Stromal cell of bone marrow (primary cell): ENCODE measurements at places on chromosomes 11 and 22.

- DNase-seq: no peak
These were observed 49.9 kb upstream of the TRIM77 start for GRCh38 chr11:89660234-89660633.

DNA sequence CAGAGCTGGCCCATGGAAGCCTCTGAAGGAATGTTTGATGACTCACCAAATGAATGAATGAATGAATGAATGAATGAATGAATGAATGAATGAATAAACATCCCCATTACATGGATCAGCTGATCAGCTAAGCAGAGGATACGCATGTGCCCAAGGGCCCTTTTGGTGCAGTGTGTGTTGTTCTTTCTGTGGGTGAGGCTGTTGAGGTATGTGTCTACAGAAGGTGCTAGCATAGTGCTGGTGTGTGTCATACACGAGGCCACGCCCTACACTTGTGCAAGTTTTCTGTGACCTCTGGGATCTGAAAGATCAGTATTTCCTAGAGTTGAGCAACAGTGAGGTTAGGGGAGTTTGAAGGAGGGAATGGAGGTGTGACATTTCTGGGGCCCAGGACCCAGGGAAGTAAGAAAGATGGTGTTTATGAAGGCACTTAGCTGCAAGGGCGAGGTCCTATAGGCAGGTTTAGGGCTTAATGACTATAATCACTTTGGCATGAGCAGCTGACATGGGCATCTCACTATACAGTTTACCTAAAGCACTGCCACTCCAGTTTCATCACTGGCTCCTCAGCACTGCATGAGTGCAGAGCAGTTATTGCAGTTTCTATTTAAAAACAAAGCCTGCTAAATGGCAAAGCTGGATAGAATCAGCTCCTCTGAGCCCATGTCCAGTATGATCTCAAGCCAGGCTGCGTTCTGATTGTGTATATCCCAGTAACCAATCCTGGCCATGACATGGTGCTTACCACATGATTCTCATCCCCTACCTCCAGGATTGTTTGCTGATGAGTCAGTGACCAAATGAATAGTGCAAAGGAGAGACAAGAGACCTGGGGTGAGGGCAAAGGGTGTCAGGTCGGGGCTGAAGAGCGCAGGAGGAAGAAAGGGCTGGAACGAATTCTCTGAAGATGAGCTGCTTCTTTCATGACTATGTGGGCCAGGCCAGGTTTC, 36.4 kb upstream of the E2F8 start:
- DNase-seq: no peak

DNA sequence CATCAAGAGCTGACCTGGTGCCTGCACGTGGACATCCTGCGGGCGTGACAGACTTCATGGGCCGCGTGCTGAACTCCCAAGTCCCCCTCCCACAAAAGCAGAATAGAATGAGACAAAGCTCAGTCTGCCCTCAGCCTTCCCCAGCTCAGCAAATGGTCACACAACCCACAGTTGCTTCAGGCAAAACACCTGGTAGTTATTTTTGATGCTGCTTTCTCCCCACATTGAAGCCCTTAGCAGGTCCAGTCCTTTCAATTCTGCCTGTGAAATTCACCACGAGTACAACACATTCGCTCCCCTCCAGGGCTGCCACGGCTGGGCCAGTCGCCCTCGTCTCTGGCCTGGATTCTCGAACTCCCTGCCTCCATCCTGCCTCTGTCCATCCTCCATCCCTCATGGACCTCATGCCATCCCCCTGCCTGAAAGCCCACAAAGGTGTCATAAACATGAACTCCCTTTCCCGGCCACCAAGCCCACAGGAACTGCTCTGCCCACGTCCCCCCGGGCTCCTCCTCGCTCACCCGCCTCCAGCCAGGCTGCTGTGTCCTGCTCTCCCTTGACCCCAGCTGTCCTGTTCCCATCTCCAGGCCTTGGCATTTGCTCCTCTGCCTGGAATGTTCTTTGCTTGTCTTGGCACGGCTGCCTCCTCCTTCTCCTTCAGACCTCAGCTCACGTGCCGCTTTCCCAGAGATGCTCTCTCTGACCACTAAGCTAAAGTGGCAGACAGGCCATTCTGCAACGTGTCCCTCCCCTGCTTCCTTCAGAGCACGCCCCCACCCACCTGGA, 42.1 kb downstream of the SCUBE1 start:
- DNase-seq: no peak

DNA sequence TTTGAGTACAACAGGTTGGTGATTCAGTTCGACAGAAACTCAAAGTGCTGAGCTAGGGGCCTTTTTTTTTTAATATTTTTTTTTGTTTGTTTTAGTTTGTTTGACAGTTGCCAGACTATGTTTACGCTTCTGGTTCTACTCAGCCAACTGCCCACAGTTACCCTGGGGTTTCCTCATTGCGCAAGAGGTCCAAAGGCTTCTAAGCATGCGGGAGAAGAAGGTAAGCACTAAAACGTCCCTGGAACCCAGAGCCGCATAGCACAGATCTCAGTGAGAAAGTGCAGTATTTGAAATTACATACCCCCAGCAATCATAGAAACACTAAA, 649 bp downstream of the PRRG4 start:
- no peak for DNase-seq

GRCh38 chr11:82577246-82577645, 156.4 kb downstream of the FAM181B start:
- DNase-seq: no peak

- DNase-seq: no peak
These were observed 21.8 kb upstream of the ABCC8 start for GRCh38 chr11:17498475-17498874.

DNA sequence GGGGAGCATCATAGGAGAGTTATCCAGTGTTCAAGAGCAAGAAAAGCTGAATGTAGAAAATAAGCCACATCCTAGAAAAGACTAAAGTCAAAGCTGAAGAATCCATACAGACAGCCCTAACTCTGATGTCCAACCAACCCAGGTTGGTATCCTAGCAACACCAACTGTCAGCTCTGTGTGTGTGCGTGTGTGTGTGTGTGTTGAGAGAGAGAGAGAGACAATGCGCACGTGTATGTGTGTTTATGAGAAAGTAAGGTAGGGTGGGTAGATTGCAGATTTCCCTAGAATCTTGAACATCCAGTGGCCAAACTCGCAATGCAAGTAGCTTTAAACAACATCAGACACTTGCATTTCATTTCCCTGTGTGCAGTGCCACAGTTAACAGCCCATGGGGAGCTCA, 274.9 kb downstream of the FAM181B start:
- no peak for DNase-seq

- DNase-seq: no peak
These were observed 17.4 kb downstream of the DRD2 start for GRCh38 chr11:113457784-113458183.

DNA sequence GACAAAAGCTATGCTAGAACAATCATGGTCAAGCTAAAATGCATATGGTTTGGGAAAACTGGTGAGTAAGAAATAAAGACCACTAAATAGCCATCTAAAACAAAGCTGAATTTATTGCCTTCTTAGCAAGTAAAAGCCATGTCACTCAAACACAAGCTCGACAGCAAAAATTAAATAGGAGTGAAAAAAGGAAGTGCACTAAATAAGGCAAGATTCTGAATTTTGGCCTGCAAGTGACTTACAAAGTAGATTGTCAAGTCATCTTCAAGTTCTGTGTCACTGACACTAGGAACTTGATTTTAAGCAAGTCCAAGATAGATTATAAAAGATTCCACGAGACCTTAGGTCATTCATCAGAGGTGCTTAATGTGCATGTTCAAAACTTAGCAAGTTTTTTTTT, 27.4 kb downstream of the TUG1 start:
- no peak for DNase-seq

DNA sequence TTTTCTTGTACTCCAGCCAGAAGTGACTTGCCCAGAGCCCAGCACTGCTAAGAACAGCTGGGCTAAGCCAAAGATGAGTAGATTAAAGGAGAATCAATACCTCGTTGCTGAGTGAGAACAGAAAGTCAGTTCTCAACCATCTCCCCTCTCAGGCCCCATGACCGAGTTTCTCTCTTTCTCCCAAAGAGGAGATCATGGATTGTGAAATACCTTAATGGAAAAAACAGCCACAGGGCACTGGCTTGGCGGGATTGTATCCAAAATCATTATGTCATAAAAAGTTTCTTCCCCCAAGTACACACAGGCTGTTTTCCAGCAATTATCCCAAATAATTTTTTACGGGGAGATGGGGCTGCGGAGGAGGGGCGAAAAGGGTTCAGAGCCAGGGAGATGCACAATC, 111.8 kb upstream of the TMEM45B start:
- no peak for DNase-seq

DNA sequence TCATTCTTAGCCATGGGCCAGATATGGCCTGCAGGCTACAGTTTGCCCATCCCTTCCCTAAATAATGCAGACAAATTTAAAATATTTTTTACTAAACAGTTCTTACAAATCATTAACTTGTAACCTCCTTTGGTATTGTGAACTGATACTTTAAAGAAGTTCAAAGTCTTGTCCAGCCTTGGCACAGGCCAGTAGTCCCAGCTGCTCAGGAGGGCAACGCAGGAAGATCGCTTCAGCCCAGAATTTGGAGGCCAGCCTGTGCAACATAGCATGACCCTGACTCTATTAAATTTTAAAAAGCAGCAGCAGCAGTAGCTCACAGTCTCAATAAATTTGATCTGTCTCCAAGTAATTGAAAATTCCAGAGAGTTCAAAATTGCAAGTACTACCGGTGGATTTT, 83.7 kb upstream of the ARHGAP32 start:
- no peak for DNase-seq

DNA sequence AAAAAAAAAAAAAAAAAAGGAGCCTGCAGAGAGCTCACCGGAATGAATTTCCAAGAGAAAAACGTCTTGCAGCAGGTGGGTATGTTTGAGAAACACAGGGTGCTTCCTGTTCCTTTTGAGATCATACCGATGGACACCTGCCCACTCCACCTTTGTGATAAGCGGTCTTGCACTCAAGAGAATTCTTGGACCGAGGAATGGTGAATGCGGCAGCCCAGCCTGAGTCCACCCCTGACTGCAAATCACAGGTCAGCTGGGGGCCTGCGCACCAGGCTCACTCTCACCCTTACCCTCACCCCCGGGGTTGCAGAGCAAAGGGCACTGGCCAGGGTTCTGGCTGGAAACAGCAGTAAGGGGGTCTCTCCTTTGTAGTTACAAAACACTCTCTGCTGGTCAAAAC, 16.8 kb upstream of the TEF start:
- no peak for DNase-seq

GRCh38 chr22:38748487-38749136, 7.2 kb downstream of the SUN2 start:
- DNase-seq: no peak

- no peak for DNase-seq
These were observed 39.3 kb upstream of the SOX6 start for GRCh38 chr11:16395601-16396000.

DNA sequence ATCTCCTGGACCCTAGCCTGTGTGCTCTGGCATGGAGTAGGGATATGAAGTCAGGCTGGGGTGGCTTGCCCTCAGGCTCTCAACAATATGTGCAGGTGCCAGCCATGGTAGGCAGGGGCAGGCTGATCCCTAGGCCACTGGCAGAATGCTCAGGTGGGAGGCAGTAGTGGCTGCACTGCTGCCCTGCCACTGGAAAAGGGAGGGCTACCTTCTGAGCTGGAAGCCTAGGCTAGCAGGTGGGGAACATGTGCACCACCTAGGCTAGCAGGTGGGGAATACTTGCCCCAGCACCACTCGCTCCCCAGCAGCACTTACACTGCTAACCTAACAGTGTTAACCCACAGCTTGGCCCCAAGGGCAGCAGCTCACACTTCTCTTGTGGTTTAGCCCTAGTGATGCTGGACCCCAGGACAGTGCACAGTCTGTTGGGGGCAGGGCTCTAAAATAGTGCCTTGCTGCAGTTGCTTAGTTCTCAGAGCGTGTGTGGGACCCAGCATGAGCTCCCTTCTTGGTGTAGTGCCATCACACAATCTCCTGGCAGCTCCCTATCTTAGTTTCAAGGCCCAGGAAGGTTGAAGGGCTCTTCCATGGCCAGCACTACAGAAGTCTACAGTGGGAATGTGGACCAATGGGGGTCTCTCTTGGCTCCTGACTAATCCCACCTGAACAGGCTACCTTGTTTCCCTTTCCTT, 130.8 kb downstream of the FCHSD2 start:
- no peak for DNase-seq

DNA sequence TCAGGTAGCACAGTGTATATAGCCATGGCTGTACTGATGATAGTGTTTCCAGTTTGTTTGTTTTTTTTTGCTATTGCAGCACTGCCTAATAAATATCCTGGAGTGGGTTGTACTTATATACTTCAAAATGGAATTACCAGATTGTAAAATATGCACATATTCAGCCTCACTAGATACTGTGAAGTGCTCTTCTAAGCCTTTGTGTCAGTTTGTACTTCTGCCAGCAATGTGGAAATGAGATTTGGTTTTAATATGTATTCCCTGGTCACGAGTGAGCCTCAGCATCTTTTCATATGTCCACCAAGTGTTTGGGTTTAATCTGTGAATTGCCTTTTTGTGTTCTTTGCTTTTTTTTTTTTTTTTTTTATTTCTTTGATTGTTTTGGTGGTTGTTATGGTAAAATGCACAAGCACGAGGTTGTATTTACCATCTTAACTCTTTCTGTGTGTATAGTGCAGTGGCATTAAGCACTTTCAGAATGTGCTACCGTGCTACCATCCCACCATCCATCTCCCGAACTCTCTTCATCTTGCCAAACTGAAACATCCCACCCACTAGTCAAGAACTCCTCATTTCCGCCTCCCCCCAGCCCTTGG, 34.9 kb downstream of the ST3GAL4 start:
- no peak for DNase-seq

- DNase-seq: no peak
These were observed 100.8 kb upstream of the SYT13 start for GRCh38 chr11:45386972-45387371.

DNA sequence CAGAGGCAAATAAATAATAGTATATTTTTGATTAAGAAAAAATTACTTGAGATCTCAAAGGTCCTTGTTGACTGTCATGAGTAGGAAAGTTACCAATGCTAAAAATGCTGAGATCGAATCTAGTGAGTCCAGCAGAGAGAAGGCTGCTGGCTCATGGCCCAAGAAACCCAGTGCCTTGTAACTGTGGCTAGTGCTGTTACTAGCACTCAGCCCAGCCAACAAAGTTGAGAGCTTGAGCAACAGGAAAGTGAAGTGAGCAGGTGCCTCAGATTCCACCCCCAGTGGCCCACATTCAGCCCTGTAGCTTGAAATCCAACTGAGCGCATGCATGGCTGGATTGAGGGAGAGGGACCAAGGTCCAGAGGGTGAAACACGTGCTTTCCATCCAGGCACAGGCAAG, 398.2 kb downstream of the SHANK2 start:
- DNase-seq: no peak

GRCh38 chr11:126886636-126887035, 113.9 kb downstream of the KIRREL3 start:
- DNase-seq: no peak

- no peak for DNase-seq
These were observed 765 bp downstream of the ZFPL1 start for GRCh38 chr11:65084598-65085375.

GRCh38 chr11:17613983-17614382, 66.9 kb downstream of the OTOG start:
- DNase-seq: no peak

- no peak for DNase-seq
These were observed 179.0 kb downstream of the SNX19 start for GRCh38 chr11:130737041-130737830.
